ENCODE measurements at places on chromosomes 3 and 15.

- no peak overlapping the region for H3K4me3 ChIP-seq
- H3K36me3 ChIP-seq: no peaks in the 10 kb centered on the region
- H3K27me3 ChIP-seq: no peaks in the 10 kb centered on the region
- no peak overlapping the region for H3K27ac ChIP-seq
- peaks cover 4% of the 10 kb centered on the region for H3K4me1 ChIP-seq
- ATAC-seq: no peak
Observed at GRCh38 chr3:150345021-150345538, 63.0 kb upstream of the TSC22D2 start.

- ATAC-seq: no peak
- H3K36me3 ChIP-seq: no peaks in the 10 kb centered on the region
- no peaks in the 10 kb centered on the region for H3K27me3 ChIP-seq
Observed at GRCh38 chr3:117427081-117427480, 717.5 kb downstream of the TUSC7 start.

GRCh38 chr3:70815817-70816216 lies 503.4 kb upstream of the MDFIC2 start:
- no peak for ATAC-seq
- H3K27ac ChIP-seq: no peak overlapping the region
- H3K4me1 ChIP-seq: peaks cover 3% of the 10 kb centered on the region
- no peak overlapping the region for H3K4me3 ChIP-seq
- H3K36me3 ChIP-seq: no peaks in the 10 kb centered on the region

DNA sequence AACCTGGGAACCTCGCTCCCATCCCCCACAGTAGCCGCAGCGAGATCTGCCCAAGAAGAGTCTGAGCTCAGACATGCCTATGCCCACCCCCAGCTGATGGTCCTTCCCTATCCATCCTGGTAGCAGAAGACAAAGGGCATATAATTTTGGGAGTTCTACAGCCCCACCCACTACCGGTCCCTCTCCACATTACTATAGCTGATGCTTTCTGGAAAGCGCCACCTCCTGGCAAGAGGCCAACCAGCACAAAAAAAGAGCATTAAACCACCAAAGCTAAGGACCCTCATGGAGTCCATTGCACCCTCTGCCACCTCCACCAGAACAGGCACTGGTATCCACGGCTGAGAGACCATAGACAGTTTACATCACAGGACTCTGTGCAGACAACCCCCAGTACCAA lies 168.4 kb downstream of the MEGF11 start:
- H3K27me3 ChIP-seq: peaks cover 7% of the 10 kb centered on the region
- H3K36me3 ChIP-seq: no peaks in the 10 kb centered on the region
- no peak for ATAC-seq
- no peak overlapping the region for H3K27ac ChIP-seq
- no peak overlapping the region for H3K4me3 ChIP-seq
- no peaks in the 10 kb centered on the region for H3K4me1 ChIP-seq

DNA sequence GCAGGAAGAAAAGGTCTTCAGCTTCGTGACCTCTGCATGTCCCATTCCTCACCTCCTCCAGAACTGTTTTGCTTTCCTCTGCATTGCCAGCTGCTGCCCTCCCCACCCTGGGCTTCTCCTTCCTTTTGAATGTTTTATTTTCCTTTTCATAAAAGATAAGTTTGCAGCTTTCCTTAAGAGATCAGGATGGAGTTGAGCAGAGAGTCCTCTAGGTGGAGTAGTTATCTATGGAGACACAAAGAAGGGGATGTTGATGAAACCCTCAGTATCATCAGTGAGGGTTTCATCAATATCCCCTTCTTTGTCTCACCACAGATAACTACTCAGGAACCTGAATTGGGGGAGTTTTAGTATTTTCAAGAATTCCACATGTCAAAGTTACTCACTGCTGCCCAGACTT lies 19.0 kb upstream of the SLC25A36 start:
- H3K27me3 ChIP-seq: peaks cover 9% of the 10 kb centered on the region
- ATAC-seq: no peak
- H3K4me1 ChIP-seq: peaks cover 7% of the 10 kb centered on the region
- no peak overlapping the region for H3K4me3 ChIP-seq

DNA sequence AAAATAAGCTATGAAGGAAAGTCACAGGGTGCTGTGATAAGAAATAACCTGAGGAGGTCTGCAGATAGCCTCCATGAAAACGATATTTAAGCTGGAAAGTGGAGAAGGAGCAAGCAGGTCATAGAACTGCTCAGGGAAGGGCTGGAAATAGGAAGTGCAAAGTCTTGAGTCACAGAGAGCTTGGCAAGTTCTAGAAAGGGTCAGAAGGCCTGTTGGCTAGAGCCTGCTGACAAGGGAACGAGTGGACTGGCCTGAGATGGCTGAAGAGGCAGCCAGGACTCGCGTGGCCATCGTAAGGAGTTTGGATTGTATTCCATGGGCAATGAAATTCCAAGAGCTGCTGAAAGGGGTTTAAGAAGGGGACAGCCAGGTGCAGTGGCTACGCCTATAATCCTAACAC lies 64.7 kb upstream of the IL12A start:
- H3K4me1 ChIP-seq: no peaks in the 10 kb centered on the region
- no peaks in the 10 kb centered on the region for H3K27me3 ChIP-seq
- H3K27ac ChIP-seq: no peak overlapping the region
- no peaks in the 10 kb centered on the region for H3K36me3 ChIP-seq

- peaks cover 16% of the 10 kb centered on the region for H3K27me3 ChIP-seq
- ATAC-seq: no peak
- H3K4me1 ChIP-seq: peaks cover 28% of the 10 kb centered on the region
- no peak overlapping the region for H3K4me3 ChIP-seq
- no peaks in the 10 kb centered on the region for H3K36me3 ChIP-seq
Observed at GRCh38 chr3:124037326-124037725, 45.4 kb upstream of the ROPN1 start.

- H3K27ac ChIP-seq: no peak overlapping the region
- ATAC-seq: no peak
- peaks cover 21% of the 10 kb centered on the region for H3K27me3 ChIP-seq
- H3K4me1 ChIP-seq: no peaks in the 10 kb centered on the region
- H3K4me3 ChIP-seq: no peak overlapping the region
Observed at GRCh38 chr15:29557171-29557570, 265.1 kb downstream of the TJP1 start.

DNA sequence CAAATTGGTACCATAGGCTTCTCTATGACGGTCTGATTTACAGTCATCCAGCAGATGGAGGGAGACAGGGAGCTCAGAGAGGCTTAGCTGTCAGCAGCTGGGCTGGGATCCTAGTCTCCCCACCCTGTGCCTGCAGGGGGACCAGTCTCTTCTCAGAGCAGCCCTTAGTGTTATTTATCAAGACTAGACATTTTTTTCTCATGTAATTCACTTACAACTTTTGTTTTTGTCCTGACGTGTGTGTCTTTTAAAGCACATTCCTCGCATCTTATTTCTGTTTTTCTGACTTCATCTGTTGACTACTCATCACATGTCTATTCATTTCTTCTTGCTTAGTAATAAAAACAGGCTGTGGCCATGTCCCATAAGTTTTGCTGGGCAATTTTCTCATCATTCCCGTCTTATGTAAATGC lies 116.1 kb downstream of the KLF13 start:
- H3K27me3 ChIP-seq: no peaks in the 10 kb centered on the region
- peak; percentile 78 for ATAC-seq
- H3K36me3 ChIP-seq: no peaks in the 10 kb centered on the region
- H3K4me3 ChIP-seq: no peak overlapping the region

- no peak overlapping the region for H3K27ac ChIP-seq
- H3K4me1 ChIP-seq: no peaks in the 10 kb centered on the region
- H3K4me3 ChIP-seq: no peak overlapping the region
- ATAC-seq: no peak
- H3K36me3 ChIP-seq: no peaks in the 10 kb centered on the region
Observed at GRCh38 chr3:18827664-18828063, 320.6 kb upstream of the KCNH8 start.

DNA sequence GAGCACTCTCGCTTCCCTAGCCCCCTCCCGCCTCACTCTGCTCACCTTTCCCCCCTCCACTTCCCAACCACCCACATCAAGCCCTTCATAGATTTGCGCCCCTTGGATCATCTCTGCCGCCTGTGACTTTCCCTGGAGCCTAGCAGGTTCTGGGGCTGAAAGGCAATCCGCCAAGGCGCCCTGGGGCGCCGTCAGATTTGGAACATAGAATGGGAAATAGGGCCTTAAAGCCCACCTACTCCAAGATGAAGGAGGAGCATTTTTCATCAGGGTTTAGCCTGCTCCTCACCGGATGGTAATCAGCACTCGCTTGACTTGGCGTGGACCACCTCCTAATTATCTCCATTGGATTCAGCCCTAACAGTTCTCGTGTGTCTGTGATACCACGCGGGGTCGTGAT lies 1.3 kb downstream of the CPNE4 start:
- H3K4me3 ChIP-seq: no peak overlapping the region
- H3K27me3 ChIP-seq: peaks cover 67% of the 10 kb centered on the region
- H3K36me3 ChIP-seq: no peaks in the 10 kb centered on the region
- no peak overlapping the region for H3K27ac ChIP-seq

GRCh38 chr3:45143673-45144671 lies 2.2 kb downstream of the CDCP1 start:
- H3K27ac ChIP-seq: no peak overlapping the region
- peaks cover 24% of the 10 kb centered on the region for H3K27me3 ChIP-seq
- H3K36me3 ChIP-seq: no peaks in the 10 kb centered on the region
- H3K4me1 ChIP-seq: peaks cover 7% of the 10 kb centered on the region

DNA sequence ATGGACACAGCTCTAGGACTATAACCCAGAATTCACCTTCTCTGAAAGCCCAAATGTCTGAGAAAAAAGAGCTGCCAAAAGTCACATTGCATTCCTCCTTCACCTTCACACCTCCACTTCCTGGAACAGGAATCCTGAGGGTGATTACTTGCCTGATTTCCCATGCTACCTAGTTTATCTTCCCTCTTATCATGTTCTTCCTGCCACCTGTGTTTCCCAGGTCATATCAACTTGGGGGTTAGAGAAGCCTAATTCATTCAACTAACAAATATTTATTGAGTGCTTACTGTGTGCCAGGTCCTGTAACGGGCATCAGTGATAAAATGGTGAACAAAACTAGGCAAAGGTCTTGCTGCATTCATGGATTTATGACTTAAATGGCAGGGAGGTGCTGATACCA lies 279.6 kb upstream of the WNT5A start:
- no peak overlapping the region for H3K27ac ChIP-seq
- H3K36me3 ChIP-seq: no peaks in the 10 kb centered on the region
- no peaks in the 10 kb centered on the region for H3K27me3 ChIP-seq
- H3K4me1 ChIP-seq: no peaks in the 10 kb centered on the region
- no peak overlapping the region for H3K4me3 ChIP-seq
- no peak for ATAC-seq

DNA sequence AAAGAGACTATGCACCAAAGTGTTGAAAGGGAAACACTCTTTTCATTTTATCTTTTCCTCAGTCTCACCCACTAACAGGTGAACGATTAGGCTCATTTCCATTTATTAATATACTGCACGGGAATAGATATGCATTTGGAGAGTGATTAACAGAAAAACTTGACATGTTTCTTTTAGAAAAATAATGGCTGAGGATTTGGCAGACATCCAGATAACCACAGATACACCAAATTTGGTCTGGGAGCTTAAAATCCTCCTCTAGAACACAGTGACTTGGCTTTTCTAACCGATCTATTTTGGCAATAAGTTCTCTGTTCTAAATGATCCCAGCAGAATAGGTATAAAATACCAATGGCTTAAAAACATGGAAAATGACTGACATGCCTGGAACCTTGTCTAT lies 459.3 kb upstream of the SGO1 start:
- H3K4me1 ChIP-seq: no peaks in the 10 kb centered on the region
- H3K27me3 ChIP-seq: no peaks in the 10 kb centered on the region
- no peak overlapping the region for H3K27ac ChIP-seq
- no peaks in the 10 kb centered on the region for H3K36me3 ChIP-seq

DNA sequence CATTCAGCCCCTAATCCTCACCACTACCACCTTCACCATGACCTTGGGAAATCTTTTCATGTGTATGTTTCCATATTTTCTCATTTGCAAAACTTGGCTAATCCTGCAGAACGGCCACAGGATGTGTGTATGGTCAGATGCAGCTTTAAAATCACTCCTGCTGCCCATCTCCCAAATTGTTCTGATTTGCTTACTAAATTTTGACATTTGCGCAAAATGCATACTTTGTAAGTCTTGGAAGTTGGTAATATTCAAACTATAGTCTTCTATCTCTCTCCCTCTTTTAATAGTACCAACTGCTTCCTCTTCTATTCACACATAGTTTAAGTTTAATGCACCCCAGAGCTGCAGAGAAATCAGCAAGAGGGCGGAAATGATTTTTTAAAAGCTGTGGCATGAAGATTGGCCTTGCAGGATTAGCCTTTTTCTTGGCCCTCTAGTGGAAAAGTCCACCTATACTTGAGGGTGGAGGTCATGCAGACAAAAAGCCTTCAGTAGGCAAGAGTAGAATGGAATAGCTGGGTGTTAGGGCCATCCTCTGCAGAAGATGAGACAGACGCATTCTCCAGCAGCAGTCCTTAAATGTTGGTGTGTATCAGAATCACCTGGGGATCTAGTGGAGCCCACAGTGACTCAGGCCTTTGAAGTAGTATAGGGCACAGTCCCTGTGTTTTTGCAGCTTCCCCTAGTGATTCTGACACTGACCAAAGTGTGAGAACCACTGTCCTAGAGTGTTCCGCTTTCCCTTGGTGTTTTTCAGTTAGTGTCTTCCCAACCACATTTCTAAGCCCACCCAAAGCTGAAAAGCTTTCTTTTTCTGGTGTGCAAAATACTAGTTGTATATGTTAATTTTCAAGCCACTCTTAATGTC lies 181.7 kb downstream of the CHST2 start:
- ATAC-seq: no peak
- no peaks in the 10 kb centered on the region for H3K27me3 ChIP-seq
- no peaks in the 10 kb centered on the region for H3K36me3 ChIP-seq
- peaks cover 4% of the 10 kb centered on the region for H3K4me1 ChIP-seq

- H3K36me3 ChIP-seq: no peaks in the 10 kb centered on the region
- H3K27ac ChIP-seq: no peak overlapping the region
- no peak overlapping the region for H3K4me3 ChIP-seq
- H3K27me3 ChIP-seq: no peaks in the 10 kb centered on the region
- no peaks in the 10 kb centered on the region for H3K4me1 ChIP-seq
Observed at GRCh38 chr3:78633626-78634025, 1134.2 kb downstream of the ROBO1 start.

- no peak for ATAC-seq
- no peak overlapping the region for H3K4me3 ChIP-seq
- peaks cover 15% of the 10 kb centered on the region for H3K4me1 ChIP-seq
- H3K36me3 ChIP-seq: no peaks in the 10 kb centered on the region
- no peaks in the 10 kb centered on the region for H3K27me3 ChIP-seq
Observed at GRCh38 chr15:80866936-80867335, 87.8 kb downstream of the CEMIP start.

GRCh38 chr3:110272525-110272924 lies 799.1 kb upstream of the NECTIN3 start:
- no peaks in the 10 kb centered on the region for H3K27me3 ChIP-seq
- no peak overlapping the region for H3K4me3 ChIP-seq
- no peaks in the 10 kb centered on the region for H3K4me1 ChIP-seq
- no peak overlapping the region for H3K27ac ChIP-seq
- H3K36me3 ChIP-seq: no peaks in the 10 kb centered on the region

DNA sequence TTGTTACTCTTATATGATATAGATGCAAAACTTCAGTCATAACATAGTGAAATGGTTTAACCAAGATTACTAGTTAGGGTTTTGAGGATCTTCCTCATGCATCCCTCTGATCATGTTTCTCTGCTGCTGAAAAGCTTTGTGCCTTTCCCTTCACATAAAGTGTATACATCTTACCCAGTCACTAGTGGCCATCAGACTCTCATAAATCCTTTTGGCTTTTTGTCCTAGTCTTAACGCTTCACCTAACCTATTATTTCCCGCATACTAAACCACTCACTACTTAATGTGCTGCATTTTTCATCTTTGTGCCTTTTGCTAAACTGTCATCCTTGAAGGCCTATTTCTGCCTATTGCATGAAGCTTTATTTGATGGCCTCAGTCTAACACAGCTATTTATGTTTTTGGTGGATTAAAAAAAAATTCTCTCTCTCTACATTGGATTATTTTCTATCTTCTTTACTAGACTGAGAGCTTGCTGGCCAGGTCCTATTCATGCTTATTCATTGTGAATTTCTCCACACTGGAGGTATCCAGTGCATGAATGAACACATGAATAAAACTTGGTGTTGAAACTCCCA lies 717.6 kb upstream of the GOLIM4 start:
- ATAC-seq: no peak
- H3K4me1 ChIP-seq: no peaks in the 10 kb centered on the region
